Vagina (tissue), 2 donors: ENCODE measurements at places on chromosomes 7 and 10. TPM values are rescaled to one million over a fixed set of nuclear protein-coding genes. Genes with fewer than 3 reads are reported as not detected.

UTF1 gene
- total RNA-seq = not detected

NODAL gene
- not detected for total RNA-seq

UNCX gene
- total RNA-seq = not detected

FGF8 gene
- not detected for total RNA-seq

OTUD1 gene
- total RNA-seq = 8.1 TPM

EVX1 gene
- 2.5 TPM for total RNA-seq

PDE6C gene
- total RNA-seq = not detected

VPS37D gene
- 5.4 TPM for total RNA-seq

FKBP6 gene
- total RNA-seq = not detected

PHKG1 gene
- not detected for total RNA-seq

- no peak for DNase-seq
Observed at GRCh38 chr7:2038931-2039728, 193.6 kb downstream of the MAD1L1 start.

GRCh38 chr10:98262571-98262970 is 5.4 kb downstream of the LOXL4 start:
- DNase-seq = no peak

DNA sequence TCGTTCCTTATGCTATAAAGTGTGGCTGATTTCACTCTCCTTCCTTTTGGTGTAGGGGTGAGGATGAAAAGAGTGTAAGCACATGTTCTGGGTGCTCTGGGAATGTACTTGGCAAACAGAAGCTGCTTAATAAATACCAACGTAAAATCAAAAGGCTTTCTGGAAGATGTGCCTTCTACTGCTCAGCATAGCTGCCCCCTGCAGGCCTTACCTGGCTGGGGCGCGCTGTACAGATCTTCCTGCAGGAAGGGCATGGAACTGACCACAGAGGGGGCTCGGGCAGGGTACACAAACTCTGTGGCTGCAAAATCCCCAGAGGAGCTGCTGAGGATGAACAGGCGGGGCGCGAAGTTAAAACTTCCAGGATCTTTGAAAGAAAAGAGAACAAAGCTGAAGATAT is 169.4 kb downstream of the SVIL start:
- no peak for DNase-seq

GRCh38 chr7:128912281-128912680 is 1.8 kb upstream of the KCP start:
- no peak for DNase-seq

- no peak for DNase-seq
Observed at GRCh38 chr7:821688-822087, 10.6 kb upstream of the SUN1 start.

- no peak for DNase-seq
Observed at GRCh38 chr7:120550494-120551048, 277.6 kb downstream of the KCND2 start.

DNA sequence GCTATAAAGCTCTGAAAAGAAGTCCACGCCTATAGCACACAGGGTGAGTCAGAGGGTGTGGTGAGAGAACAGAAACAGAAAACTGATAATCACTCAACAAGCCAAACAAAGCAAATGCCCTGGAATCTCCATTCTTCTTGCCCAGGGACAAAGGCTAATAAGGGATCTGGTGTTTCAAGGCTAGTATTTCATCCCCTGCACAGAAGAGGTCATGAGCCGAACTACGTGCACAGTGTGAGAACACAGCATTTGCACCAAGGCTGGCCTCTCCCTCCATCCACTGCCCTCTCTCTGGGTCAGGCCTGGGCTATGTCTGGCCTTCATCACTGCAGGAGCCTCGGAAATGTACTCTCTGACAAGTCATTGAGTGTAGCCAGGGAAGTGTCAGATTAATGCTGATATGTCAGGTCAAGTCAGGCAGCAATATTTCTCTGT is 42.7 kb downstream of the PRR15 start:
- DNase-seq = no peak

GRCh38 chr7:130384841-130385599 is 4.7 kb downstream of the CPA1 start:
- DNase-seq = no peak

GRCh38 chr10:72013202-72013945 is 49.2 kb downstream of the CHST3 start:
- DNase-seq = no peak

DNA sequence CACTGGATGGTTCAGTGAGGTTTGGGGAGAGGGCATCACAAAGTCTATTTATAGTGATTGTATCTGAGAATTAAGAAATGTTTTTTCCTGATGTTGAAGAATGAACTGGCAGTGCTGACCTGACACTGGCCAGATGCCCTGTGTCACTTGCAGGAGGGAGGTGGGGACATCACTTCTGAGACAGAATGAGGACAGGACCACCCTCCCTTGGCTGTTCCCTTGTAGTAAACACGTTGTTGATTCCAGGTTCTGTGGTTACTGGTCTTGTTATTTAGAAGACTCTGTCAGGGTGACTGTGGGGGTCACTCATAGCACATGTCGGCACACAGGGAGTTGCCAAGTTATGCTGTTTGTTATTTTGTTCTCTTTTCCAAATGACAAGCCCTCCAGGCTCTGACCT is 126.4 kb downstream of the ADCY1 start:
- DNase-seq = no peak

DNA sequence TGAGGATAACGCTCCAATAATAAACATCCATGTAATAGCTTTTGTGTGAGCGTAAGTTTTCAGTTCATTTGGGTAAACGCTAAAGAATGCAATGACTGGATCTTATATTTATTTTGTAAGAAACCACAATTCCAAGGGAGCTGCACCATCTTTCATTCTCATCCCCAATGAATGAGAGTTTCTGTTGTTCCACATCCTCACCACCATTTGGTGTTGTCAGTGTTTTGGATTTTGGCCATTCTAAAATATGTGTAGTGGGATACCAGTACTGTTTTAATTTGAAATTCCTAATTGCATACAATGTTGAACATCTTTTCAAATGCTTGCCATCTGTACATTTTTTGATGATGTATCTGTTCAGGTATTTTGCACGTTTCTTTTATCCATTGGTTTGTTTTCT is 50.9 kb upstream of the SEMA3D start:
- no peak for DNase-seq

GRCh38 chr7:69751026-69751425 is 152.8 kb downstream of the AUTS2 start:
- DNase-seq = no peak

DNA sequence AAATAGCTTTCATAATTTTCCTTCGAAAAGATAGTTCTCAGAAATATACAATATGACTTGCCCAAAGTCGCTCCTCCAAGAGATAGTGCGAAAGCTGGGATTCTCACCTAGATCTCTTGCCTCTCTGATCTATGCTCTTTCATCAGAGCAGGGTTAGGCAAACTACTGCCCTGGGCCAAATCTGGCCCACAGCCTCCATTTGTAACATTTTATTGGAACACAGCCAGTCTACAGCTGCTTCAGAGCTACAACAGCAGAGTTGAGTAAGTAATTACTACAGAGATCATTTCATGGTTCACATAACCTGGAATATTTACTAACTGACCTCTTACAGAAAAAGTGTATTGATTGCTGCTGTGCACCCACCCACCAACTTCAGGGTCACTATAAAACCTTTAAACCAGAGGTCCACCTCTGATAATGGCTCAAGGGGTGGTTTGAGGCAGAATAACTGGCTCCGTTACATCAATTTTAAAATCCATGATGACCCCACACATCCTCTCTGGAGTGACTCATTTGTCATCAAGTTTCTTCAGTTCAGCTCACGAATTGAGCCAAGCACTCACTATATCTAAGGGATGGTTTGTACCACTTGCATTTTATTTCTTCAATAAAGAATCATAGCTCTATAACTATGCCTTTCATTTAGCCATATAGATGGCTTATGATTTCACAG is 1019.0 kb downstream of the XPNPEP1 start:
- DNase-seq = no peak

DNA sequence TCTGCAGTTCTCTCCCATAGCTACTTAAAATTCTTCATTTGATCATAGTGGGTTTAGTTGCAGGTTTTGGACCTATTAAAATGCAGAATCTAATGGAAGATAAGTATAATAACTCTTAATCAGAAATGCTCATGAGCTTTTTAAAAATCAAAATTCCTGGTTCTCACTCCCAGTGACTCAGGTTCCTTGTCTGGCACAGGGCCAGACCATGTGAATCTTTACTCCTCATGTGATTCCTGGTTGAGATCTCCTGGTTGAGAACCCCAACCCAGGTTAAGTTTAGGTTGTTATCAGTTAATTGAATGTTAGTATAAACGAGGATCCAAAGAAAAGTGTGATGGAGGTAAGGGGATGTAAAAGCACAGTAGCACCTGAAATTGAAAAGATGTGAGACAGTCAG is 17.5 kb upstream of the TRUB1 start:
- no peak for DNase-seq

GRCh38 chr10:75744261-75744660 is 312.8 kb downstream of the LRMDA start:
- no peak for DNase-seq

GRCh38 chr10:35304649-35305048 is 31.7 kb upstream of the CCNY start:
- no peak for DNase-seq

DNA sequence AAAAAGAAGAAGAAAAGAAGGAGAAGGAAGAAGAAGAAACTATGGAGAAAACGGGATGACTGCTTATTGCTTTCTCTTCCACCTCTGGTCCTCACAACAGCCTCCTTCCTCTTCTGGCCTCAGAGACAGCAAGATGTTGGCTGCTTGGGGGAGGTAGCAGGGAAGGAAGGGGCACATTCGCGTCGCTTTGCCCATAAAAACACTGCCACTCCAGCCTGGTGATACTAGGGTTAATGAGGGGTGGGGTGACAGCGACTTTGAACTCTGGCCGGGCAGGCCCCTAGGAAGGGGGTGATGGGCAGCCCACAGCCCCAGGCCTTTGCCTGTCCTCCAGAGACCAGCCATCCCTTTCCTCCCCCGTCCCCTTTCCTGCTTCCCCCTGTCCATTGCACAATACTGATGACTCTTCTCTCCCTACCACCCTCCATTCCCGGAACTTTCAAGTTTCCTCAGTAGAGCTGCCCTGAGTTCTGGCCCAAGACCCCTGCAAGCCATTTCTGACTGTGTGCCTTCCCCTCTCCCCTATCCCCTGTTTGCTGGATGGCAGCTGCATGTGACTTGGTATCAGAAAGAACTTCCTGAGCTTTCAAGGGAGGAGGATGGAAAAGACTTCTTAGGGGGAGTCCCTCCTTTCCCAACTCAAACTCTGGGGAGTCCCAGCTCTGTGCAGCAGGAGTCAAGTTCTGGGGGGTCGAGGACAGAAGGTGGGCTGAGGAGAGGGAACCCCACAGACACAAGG is 2.2 kb upstream of the CUEDC2 start:
- no peak for DNase-seq

DNA sequence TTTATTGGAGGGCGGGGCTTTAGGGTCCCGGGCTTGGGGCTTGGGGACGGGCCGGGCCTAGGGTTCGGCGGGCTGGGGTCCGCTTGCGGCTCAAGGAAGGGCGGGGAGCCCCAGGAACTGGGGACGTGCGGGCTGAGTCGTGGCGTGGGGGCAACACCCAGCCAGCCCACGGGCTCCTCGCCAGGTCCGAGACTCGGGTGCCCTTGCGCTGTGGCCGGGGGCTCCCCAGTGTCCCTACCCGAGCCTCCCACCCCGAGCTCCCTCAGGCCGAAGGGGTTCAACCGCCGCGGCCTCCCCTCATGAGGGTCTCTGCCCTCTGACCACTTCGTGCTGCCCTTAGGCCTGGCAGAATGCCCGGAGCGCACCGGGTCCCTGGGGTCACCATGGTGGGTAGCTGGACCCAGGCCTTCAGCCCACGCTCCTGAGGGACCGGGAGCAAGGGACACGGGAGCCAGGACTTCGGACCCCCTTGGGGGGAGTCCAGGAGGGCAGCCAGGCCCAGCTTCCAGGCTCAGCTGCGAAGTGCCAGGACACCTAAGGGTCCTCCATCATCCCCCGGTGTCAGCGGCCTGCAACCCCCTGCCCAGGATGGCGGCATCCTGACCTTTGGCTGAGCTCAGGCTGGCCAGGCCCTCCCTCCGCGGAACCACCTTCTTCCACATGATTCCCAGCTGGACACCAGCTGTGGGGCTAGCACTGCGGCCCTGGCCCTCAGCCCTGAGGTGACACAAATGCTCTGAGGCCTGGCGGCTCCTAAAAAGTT is 524 bp upstream of the FUOM start:
- DNase-seq = no peak

GRCh38 chr10:79507440-79508167 is 4.7 kb upstream of the EIF5AL1 start:
- peak; percentile 70 for DNase-seq

DNA sequence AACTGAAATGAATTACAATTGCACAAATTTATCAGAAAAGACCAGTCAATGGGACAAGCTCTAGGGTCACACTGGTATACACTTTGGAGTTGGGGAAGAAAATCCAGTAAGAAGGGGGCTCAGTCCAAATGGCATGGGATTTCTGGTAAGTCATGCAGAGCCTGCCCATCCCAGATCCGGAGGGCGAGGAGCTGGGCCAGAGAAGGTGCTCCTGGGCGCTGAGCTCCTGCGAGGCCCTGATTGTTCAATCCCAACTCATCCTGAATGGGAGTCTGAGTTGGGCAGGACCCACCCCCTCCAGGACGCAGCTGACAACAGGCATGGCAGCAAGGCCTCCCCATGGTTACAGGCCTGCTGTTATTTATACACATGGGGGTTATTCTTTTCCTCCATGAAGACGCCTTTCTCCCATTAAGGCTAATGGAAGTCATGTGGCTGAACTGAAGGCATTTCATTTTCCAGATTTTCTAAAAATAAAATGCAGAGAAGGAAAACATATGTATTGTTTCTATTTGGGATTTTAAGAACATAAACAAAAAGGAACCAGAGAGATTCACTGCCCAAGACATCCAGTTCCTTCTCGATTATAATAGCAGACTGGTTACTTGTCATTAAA is 91.1 kb upstream of the ADAM12 start:
- DNase-seq = no peak

DNA sequence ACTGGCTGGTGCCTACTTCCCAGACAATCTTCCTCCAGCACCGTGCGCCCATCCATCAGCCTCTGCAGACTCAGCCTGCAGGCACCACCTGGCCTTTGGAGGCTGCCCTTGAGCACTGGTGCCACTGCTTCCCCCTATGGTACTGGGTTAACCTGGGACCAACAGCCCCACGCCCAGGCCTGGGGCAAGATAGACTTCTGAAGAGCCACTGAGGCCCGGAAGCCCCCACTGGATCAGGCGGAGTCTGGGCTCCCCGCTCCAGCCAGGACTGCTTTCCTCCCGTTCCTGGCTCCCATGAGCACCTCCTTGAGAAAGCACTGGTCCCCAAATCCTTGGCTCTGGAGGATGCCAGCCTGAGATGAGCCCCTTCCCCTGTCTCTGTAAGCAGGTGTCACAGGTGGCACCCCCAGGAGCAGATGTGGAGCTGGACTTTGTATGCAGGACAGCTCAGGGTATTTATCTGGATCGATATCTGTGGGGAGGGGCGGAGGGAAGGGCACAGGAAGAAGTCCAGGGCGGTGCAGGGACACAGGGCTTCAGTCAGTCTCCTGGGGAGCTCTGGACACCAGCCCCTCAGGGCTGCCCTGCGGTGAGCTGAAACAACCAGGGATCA is 206.5 kb upstream of the PPP2R2D start:
- no peak for DNase-seq

- no peak for DNase-seq
Observed at GRCh38 chr10:31937371-31937770, 8.7 kb upstream of the ARHGAP12 start.
